ENCODE measurements at places on chromosomes 12 and 14.
A peak's percentile ranks its signal among the peaks of the same experiment; 100 is the strongest.

- peak; percentile 51 for DNase-seq
Measured at GRCh38 chr12:553216-554000, 93.7 kb downstream of the B4GALNT3 start.

DNA sequence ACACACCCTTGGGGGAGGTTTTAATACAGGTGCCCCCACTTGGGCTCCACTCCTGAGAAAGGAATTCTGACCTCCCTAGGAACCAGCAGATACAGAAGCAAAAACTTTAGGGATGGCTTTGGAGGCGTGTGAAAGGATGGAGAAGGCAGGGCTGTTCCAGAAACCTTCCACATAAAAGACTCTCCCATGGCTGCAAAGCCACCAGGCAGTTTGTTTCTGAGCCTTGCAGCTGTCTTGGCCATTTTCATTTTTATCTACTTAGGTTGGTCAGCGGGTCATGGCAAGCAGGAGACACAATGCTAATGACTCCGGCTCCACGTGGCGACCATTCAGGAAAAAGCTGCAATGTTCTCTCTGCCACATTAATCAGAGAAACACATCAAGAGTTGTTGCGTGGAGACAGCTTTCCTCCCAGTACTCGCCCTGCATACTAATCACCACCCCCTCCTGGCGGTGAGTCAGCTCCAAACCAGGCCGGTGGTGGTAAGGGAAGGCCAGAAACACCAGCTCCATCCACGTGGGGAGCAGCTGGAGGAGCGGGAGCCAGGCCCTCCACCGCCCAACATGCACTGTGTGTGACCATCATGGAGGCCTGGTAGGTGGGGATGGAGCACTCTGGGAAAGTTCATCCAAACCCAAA lies 30.9 kb upstream of the IRF2BPL start:
- DNase-seq = no peak

DNA sequence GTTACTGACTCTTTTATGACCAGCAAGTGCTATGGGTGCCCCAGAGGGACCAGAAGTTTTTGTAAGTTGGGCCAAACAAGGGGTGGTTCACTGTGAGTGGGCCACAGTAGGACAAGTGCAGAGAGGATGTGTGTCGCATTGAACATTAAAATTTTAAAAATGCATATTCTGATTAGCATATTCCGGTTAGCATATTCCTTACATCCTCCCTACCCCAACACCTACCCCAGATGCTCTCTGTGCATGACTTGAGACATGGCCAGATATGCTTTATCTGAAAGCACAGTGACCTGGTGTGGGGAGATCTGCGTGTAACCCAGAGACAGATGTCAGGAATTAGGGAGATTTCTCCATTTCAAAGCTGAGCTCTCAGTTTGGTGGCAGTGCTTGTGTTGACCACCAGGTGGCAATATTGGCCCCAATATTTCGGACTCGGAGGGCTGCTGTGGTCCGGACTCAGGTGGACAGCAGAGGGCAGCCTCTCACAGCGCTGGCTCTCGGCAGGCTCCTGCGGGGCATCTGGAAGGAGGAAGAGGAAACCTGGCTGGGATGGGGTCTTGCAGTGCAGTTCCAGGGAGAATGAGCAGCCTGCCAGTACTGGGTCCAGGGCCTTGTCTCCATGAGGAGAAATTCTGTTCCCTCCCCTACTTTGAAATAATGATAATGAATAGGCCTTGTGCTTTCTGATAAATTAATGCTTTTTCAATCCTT lies 1.6 kb upstream of the CEBPE start:
- peak; percentile 73 for DNase-seq

GRCh38 chr14:75667099-75667765 lies 6.2 kb downstream of the TTLL5 start:
- DNase-seq = no peak

- DNase-seq = no peak
Measured at GRCh38 chr14:90880282-90880681, 64.1 kb upstream of the TTC7B start.

DNA sequence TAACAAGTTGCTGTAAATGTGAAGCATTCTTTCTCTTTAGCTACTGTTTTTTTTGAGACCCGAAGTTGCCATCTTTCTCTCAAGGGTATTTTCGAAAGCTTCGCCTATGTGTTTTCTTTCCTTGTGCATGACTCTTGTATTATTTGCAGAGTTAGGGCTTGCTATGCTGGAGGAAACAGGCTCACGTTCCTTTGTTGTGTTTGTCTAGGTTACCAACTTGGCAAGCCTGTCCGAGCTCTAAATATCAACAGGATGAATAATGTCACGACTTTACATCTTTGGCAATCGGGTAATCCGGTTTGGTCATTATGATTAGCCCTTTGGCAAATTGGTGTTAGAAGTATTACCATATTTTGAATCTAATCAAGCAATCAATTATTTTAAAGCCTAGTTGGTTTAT lies 15.9 kb upstream of the ATP6V0A2 start:
- no peak for DNase-seq

DNA sequence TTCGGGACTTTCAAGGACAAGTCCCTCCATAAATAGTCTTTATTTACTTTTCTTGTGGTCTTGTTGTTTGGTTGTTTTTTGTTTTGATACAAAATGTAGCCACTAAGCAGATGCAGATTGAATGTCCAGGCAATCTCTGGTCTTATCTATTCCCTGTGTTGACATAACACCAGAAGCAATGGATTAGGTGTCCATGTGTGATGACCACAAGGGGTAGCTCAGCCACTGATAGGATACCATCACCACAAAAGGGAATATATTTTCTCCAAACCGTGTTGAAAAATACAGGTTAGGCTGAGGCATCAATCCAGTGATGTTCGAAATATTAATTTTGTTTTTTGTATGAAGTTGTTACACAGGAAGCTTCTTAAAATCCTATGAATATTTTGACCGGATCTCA lies 196.3 kb downstream of the EPS8 start:
- no peak for DNase-seq

DNA sequence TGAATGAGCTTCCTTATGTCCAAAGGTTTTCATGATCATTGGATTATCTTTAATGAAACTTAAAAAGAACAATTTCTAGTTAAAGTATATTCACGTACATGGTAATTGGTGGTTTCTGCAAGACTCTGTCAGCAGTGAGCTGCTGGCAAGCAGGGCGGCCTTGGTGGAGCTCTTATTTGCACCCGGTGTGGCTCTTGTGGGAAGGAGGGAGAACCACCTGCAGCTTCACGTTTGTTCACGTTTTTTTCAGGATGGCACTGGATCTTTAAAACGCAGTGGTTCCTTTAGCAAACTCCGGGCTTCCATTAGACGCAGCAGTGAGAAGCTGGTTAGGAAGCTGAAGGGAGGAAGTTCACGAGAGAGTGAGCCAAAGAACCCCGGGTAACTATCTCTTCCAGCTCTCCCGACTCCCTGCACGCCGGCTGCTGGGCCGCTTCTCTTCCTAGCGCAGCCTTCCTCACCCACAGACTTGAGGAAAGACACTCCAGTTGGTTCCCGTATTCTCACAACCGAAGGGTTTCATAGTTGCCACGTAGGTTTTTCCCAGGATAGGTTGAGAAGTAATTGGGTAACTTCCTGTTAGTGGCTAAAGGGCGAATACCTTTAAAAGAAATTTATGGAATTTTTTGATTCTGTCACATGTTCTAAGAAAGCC lies 28.3 kb downstream of the XRCC3 start:
- DNase-seq = no peak

DNA sequence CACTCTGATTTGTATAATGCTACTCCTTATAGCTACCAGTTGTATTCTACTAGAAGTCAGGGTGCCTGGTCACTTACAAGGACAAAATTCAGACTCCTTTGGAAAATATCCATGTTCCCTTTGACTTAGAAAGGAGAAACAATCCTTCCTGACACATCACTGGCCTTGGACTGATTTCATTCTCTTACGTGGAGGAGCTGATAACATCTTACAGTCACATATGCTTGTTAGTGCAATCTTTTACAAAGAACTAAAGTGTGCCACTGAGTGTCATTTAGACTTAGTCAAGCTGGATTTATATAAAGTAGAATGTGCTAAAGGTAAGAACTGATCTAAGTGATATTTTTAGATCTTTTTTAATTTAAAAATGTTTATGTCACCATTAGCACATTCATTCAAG lies 131.0 kb upstream of the TMTC2 start:
- DNase-seq = no peak

- DNase-seq = no peak
Measured at GRCh38 chr12:26471560-26471959, 276.2 kb downstream of the SSPN start.

- no peak for DNase-seq
Measured at GRCh38 chr12:63846238-63846967, 1.9 kb downstream of the SRGAP1 start.

DNA sequence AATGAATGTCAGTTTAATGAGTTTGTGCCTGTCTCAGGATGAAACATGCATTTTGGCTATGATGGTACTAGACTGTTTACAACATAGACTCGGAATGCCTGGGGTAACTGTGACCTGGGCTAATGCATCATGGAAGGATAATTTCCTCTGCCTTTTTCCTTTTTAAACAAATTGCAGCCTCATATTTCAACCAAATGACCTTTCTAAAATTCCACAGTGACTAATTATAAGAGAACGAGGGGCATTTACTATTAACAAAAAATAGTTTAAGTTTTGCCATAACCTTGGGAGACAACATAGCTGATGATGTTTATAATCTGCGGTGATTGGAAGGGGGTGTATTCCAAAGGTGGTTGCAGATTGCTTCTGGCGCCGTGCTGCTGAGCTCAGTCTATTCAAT lies 1140.5 kb downstream of the GALC start:
- DNase-seq = no peak

- no peak for DNase-seq
Measured at GRCh38 chr14:51865953-51866747, 5.7 kb downstream of the GNG2 start.

- no peak for DNase-seq
Measured at GRCh38 chr12:62516927-62517326, 50.3 kb downstream of the MON2 start.

DNA sequence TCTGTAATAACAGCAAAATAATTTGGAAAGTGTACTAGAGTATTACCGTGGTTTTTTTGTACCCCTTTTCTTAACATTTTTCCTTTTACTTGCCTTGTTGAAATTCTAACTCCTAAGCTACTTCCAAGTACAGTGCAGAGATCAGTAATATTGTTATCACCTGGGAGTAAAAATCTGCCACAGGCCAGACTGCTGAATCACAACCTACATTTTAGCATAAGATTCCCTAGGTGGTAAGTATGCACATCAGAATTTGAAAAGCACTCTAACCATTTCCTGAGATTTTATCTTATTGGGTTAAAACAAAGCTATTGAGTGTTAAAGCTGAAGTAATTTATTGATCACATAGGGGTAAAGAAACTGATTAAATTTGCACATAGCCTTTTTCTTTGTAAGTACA lies 55.2 kb upstream of the KCNH3 start:
- no peak for DNase-seq

GRCh38 chr12:93243689-93244513 lies 133.8 kb upstream of the NUDT4 start:
- DNase-seq = no peak

DNA sequence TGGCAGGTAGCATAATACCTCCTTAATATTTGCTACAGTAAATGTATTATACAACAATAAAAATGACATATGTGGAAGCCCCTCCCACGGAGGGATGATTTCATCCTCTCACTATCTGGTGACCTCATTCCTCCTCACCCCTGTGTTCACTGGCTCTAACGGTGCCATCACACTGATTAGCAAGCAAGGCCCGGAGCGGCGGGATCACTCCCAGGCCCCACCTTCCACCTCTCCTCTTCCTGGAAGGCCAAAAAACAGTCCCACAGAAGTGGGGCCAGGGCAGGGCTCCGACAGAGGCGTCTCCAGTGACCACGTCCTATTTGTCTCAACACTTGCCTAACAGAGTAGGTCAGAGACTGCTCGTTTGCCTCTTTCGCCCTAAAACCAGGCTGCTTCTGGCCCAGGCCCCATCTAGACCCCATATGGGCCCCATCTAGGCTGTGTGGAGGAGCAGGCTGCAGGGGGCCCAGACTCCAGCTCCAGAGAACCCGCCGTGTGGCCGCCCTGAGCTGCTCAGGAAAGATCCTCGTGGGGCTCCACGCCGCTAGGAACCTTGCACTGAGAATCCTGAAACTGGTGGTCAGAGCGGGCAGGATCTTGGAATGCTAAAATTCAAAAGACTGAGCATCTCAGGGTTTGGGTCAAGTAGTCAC lies 3.7 kb downstream of the SELPLG start:
- DNase-seq = peak; percentile 48

DNA sequence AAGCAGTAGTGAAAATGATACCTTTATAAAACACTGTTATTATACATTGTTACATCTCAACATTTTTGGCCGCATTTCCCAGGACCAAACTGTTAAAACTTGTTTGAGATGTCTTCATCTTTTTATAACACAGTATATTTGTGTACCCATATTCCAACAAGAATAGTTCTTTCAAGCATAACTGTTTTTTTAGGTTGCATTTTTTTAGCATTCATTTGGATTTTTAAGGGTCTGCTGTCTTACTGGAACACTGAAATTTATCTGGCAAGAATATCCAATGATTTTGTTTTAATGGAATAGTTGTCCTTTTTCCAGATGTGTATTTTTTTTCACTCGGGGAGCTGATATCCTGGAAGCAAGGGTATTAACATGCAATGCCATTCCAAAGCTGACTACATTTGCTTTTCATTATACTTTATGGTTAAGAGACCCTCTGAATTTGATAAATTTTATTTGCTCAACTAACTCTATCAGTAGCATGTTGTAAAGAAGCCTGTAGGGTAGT lies 8.9 kb upstream of the NAV3 start:
- no peak for DNase-seq

- DNase-seq = no peak
Measured at GRCh38 chr14:104676694-104677511, 12.5 kb upstream of the INF2 start.

GRCh38 chr12:95648990-95649791 lies 97.9 kb upstream of the USP44 start:
- no peak for DNase-seq

- no peak for DNase-seq
Measured at GRCh38 chr14:55136241-55136640, 7.2 kb downstream of the LGALS3 start.

GRCh38 chr12:33180918-33181317 lies 258.7 kb downstream of the SYT10 start:
- DNase-seq = no peak

GRCh38 chr12:85281636-85282312 lies 1.8 kb downstream of the ALX1 start:
- no peak for DNase-seq

- DNase-seq = no peak
Measured at GRCh38 chr12:97568336-97569180, 106.0 kb downstream of the RMST start.

DNA sequence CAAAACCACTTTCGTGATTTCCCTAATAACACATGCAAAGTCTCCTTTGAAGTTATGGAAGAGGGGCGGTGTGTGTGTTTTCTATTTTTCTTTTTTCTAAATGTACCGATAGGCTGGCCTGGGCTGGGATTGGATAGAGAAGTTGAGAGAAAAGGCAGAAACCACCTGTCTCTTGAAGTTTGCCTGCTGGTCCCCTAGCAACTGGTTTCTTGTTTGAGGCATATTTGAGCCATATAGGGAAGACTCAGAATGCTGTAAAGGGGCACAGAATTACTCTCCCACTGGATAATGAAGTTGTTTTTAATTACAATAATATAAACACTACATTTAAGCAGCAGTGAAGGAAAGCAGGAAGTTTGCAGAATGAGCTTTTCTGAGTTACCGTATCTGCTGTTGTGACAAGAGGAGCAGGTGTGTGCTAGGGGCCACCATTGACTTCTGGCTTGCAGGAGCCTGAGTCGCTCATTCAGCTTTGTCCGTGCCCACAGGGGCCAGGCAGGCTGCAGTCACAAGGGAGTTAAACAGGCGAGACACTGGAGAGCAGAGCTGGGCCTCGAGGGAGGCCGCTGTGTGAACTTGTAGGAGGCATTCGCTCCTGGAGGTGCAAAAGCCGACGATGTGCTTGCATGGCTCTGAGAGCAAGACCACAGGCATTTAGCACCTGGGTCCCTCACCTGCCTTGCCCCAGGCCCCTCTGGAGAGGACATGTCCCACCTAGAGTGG lies 173.8 kb upstream of the RGS6 start:
- no peak for DNase-seq
